ENCODE measurements at places on chromosomes 7 and 10.

DNA sequence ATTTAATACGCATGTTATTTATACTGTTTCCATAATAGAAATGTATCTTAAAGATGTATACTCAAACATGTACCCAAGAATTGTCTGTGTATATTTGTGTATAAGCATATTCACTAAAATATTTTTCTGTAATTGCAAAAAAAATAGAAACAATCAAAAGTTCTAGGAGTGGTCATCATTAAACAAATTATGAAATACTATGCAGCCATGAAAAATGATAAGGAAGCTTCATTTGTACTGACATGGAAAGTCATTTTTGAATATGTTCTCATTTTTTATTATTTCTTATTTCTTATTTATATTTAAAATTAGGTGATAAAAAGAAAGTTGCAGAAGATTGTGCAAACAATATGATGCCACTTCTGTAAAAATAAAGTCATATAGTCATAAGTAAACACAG, 400.0 kb upstream of the AUTS2 start:
- no peak for DNase-seq

DNA sequence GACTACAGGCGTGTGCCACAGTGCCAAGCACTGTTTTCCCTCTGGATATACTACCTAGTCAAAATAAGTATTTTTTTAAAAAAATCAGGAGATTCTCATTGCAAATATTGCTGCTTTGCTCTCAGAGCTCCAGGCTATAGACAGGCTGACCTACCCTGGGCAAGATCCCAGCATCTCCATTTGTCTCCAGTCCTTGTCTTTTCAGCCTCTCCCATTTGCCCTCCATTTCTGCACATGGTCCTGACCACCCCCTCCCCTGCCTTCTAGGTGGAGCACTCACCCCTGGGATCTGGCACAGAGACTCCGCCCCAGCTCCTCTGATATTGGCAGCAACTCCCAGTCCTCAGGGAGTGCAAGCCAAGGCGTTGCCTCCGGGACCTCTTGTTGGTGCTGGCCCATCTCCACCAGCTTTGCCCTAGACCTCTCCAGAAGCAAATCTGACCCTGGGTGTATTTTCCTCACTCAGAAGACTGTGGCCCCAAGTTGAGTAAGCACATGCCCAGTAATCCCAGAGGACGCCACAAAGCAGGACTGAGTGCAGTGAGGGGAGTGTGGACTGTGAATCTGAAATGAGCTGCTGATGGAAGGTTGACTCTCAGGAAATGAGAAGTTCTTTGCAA, 120.6 kb downstream of the MTPAP start:
- no peak for DNase-seq

DNA sequence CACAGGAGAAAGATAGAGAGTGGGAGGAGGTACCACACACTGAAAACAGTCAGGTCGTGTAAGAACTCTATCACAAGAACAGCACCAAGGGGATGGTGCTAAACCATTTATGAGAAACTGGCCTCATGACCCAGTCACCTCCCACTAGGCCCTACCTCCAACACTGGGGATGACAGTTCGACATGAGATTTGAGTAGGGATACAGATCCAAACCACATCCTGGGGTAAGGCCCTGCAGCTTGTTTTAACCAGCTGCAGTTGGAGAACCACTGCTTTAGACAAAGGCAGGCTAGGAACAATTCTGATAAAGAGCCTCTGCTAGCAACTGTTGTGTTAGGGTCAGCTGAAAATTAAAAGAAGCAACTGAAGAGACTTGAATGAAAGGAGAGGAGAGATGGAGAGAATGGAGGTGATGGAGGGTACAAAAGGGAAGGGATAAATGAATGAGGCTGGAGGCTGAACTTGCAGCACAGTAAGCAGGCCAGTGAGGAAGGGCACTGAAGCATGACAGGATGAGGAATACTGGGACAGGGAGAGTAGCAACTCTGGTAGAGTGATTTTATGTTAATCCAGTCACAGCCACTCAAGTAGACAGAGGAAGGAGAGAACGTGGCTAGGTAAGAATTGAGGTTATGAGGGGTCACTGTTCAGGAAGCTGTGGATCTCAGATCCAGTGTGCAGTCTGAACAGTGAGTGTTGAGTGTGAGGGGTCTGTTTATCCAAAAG, 23.6 kb downstream of the MEST start:
- no peak for DNase-seq

- no peak for DNase-seq
Observed at GRCh38 chr7:90816511-90817142, 220.5 kb downstream of the CDK14 start.

DNA sequence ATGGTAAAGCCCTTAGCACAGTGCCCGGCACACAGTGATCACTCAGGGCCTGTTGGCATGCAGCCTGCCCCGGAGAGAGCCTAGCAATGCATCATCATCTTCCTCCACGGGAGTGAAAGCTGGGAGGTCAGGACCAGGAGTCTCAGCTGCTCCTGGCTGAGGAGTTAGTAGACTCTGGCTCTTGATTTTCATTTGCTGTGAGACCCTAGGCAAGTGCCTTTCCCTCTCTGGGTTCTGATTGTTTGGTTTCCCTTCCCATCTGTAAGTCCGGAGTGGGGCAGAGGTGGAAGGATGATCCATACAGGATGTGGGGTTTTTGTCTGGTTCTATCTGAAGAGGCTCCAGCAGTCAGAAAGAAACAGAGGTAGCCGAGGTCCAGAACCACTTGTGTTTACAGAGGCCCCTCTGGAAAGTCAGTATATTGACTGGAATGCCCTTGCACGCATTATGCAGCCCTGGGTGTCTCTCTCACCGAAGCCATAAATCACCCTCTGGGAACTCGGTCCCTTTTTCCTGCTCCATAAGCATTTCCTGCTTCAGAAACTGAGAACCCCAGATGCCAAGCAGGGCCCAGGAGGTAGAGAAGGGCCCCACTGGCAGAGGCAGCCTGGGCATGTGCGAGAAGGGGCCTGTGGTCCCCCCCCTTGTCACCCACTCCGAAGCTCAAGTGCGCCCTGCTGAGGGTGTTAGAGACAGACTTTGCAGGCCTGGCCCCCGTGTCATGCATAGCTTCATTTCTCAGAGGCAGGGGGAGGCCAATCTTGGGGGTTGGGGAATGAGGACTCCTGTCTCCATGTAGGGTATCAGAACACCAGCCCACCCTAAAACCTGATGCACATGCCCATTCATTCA, 8.5 kb downstream of the UNC5B start:
- DNase-seq: no peak

- no peak for DNase-seq
Observed at GRCh38 chr7:158849768-158850544, 6.4 kb upstream of the DYNC2I1 start.

GRCh38 chr7:55135462-55135861, 116.6 kb downstream of the EGFR start:
- no peak for DNase-seq

GRCh38 chr10:82597840-82598239, 722.8 kb downstream of the NRG3 start:
- no peak for DNase-seq

DNA sequence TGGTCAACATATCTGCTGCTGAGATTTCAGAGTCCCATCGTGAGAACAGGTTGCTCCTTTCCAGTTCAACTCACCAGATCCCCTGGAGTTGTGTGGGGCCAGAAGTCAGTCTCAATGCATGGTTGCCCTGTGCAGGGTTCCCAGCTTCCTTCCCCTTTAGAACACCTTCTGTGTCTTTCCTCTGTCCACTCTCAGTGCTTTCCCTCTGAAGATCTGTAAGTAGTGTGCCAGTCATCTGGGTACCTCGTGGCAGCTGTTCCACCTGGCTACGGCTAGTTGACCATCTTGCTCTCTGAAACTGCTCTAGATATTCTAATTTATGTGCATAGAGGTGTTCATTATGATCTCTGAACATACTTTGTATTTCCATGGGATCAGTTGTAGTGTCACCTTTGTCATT, 36.1 kb upstream of the PRSS37 start:
- DNase-seq: no peak

DNA sequence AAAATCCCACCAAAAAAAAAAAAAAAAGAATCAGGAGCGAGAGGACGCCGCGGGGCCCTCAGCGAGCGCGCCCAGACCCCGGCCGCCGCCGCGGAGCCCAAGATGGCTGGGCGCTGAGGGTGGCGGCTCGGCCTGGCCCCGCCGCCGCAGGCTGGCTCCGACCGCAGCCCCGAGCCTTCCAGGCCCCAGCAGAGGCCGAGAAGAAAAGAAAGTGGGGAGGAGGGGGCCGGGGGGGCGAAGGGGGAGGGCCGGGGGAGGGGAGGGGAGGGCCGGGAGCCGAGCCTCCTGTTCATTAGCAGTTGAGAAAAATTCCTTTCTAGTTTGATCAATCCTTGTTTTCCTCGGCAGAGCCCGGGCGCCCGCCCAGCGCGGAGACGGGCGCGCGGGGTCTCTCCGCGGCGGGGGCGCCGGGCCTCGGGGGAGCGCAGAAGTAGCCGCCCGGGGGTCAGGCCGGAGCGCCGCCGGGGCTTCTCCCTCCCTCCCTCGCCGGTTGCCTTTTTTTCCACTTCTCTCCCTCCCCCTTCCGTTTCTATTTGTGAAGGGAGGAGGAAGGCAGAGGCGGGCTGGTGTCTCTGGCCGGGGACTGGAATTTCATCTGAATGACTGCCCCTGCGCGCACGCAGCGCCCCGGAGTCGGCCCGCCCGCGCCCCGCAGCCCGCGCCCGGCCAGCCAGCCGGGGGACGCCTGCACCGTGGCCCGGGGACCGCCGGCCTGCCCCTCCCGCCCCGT, 778 bp upstream of the TRIM8 start:
- DNase-seq: no peak

DNA sequence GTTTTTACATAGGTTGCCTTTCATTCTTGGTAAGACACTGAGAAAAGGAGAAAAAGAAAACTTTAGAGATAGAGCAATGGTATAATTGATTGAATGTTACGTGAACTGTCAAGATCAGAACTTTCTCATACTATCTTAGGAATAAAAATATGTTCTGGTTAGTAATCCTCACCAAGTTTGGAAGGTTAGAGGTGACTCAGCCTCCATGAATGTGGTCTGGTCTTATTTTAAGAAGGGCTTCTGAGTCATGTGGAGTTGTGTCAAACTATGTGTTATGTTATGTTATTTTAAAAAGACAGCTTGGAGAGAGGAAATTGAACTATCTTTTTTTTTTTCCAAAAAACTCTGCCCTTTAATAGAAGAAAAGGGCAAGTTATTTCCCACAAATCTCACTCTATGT, 458.6 kb upstream of the KLF6 start:
- no peak for DNase-seq

- no peak for DNase-seq
Observed at GRCh38 chr7:87199241-87199640, 20.3 kb downstream of the TMEM243 start.
